WERI-Rb-1 (cell line): ENCODE measurements at places on chromosomes 1 and 21.

GRCh38 chr1:118973531-118974137 lies 14.5 kb downstream of the TBX15 start:
- peak; percentile 26 for DNase-seq

GRCh38 chr1:210448297-210448892 lies 119.7 kb downstream of the HHAT start:
- peak; percentile 46 for DNase-seq

DNA sequence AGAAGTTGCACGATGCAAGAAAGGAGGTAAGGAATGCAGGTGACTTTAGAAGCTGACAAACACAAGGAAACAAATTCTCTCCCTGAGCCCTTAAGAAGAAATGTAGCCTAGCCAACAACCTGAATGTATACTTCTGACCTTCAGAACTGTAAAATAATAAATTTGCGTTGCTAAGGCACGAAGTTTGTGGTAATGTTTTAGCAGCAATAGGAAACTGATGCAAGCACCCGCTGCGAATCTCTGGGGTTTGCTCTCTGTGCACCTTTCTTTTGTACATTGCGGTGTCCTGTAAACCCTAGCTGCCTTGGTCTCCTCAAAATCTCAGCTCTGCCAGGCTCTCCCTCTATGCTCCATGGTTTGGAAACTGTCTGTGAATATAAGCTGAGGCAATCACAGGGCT lies 15.1 kb downstream of the CD53 start:
- DNase-seq = no peak

DNA sequence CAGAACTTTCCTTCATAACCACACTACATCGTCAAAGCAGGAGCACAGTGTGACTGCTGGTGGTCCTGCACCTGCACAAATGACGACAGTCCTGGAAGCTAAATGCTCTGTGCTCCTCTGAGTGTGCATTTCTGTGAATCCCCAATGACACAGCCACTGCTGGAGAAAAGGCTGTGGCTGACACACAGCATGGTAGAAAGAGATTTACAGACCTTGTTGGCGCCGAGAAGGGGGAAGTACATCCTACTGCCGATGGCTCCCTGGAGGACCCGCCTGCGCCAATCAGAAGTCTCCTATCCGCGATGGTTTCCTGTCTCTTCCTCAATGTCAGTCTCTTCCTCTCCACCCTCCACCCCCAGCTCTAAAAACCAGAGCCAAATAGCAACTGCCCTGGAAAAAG lies 115.4 kb upstream of the RAB4A start:
- DNase-seq = no peak

DNA sequence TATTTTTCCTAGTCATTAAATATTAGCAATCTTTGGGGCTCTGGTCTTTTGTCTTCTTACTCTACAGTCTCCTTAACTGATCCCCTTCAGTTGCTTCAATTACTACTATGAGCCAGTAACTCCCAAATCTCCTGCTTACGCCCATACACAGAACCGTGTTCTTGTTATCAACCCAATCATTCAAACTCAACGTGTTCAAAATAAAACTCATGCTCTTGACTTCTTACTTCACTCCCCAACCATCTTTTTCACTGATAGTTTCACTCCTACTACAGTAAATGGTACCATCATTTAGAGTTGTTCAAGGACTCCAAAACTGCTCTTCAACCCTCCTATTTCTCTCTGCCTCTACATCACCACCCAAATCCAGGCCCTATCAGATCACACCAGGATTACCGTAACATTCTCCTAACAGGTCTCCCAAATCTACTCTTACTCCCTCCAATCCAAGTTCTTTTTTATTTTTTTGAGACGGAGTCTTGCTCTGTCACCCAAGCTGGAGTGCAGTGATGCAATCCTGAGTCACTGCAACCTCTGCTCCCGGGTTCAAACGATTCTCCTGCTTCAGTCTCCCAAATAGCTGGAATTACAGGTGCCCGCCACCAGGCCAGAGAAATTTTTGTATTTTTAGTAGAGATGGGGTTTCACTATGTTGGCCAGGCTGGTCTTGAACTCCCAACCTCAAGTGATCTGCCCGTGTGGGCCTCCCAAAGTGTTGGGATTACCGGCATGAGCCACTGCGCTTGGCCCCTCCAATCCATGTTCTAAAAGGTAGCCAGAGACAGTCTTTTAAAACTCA lies 3.0 kb downstream of the YARS1 start:
- no peak for DNase-seq

DNA sequence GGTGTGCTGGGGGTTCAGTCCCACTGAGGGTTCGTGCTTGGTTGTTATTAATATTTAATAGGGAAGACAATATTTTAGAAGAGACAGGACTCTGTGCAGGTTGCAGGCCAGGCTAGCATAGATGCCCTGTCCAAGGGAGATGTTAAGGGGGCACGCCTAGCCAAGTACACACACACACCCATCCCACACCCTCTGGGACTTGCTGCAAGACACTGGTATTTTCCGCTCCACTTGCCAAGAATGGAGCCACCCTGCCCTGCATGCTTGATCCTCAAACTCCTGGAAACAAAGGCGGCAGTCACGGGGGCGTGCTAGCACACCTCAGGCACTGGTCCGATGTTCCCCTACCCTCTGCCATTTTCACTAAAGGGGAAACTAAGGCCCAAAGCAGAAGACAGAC lies 99.1 kb downstream of the MRPL37 start:
- no peak for DNase-seq

- no peak for DNase-seq
These were observed 1.4 kb downstream of the RCAN3 start for GRCh38 chr1:24503870-24504523.

DNA sequence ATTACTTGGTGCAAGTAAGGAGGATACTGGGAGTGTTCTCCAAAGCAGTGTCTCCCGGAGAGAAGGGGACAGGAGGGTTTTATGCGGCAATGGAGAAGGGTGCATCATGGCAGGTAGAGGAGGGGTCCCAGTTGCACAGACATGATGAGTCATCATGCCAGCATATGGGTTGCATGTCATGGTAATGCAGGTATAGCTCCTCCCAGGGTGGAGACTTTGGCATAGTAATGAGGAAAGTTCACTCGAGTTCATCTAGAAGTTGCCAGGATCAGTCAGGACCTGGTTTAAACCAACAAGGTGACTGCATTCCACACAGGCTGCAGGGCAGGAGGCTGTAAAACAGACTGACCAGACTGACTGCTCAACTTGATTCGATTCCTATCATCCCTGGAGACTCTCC lies 355.7 kb upstream of the DUSP10 start:
- no peak for DNase-seq
